GDM1 (cell line): ENCODE measurements at places on chromosomes 3 and 15.

DNA sequence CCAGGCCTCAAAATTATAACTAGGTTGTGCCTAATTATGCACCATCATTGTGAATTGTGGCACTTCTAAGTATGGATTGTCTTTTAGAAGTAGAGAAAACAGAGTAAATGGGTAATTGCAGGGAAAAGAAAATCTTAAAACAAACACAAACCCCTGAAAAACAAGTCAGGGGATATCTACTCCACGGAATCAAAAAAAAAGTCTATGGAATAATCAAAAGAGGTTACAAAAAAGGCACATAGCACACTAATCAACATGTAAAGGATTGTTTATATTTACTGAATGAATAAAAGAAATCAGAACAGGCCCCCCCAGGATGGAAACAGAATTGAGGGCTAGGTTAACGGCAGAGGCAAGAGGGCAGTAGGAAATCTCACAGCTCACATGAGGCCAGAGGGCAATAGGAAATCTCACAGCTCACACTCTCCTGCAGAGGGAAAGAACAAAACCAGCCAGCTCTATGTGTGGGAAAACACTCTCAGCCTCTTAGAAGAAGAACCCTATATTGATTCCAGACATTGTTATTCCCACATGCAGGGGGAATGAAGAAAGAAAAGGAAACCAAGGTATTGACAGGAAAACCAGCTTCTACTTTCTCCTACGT lies 72.7 kb upstream of the FNDC3B start:
- no peak for DNase-seq

DNA sequence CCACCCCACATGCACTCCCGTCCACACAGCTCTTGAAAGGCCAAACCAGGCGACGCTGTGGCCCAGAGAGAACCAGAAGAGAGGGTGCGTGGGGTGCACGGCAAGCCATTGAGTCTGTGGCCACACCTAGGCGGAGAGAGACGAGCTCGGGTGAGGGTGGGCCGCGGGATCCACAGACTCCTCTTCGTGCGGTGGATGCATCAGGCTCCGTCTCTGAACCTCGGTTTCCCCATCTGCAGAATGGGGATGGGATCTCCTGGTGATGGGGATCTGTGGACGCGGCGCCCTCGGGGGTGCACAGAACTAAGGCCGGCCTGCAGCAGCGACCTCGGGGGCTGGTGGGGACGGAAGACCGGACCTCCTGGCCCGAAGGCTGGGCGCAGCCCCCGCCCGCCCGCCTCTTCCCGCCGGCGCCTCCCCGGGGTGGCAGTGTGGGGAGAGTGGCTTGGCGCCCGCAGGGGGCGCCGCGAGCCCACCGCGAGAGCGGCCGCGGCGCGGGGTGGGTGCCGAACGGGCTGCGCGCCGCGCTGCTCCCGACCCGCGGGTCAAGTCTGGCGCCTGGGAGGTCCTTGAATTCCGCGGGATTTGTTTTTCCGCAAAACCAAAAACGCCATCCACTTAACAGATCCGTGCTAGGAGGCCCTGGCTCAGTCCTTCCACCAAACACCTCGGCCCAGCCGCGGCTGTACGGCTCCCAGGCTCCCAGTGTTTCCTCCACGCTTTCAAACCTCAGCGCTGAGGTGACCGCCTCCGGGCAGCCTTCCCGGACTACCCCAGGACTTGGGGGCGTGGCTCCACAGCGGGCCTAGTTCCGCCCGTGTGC lies 13.2 kb upstream of the ADPGK start:
- no peak for DNase-seq

DNA sequence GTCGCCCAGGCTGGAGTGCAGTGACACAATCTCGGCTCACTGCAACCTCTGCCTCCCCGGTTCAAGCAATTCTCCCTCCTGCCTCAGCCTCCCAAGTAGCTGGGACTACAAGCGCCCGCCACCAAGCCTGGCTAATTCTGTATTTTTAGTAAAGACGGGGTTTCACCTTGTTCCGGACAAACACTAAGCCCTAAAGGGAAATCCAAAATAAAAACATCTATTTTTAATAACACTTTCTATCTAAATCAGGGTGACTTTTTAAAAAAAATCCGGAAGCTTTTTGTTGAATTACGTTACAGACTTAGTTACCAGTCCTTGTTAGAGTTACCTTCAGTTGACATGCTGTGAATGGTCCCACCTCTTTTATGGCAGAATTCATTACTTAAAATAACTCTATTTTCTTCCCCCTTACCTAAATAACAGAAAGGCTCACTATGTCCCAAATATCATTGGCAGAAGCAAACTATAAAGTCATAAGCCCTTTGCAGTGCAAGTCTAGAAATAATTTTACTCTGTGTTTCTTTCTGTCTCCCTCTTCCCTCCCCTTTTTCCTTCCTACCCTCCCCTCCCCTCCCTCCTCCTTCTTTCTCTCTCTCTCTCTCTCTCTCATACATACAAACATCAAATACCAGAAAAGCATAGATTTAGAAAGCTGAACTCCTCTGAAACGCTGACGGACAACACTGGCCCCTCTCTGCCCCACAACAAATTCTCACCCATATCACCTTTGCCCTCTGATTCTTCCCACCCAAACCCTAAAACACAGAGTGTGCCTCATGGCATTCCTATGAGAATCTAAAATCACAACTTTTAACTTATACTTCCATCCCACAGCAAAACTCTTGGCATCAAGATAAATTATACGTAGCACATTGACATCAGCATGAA lies 18.3 kb downstream of the THBS1 start:
- DNase-seq: no peak

DNA sequence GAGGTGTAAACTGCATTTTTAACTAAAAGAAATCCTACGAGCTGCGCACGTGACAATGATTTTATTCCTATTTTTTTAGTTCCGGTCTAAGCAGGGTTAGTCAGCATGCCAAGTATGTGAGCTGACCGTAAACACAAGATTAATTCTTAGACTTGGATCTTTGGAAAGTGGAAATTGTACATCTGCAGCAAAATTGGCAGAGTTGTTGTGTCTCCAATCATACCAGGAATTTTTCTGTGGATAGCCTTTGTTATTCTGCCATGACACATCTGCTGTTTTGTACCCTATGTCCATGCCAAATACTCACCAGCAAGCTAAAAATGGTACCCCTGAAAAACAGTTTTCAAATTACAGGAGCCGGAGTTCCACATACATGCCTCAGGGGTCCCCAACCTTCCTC lies 562.5 kb downstream of the UNC13C start:
- no peak for DNase-seq

DNA sequence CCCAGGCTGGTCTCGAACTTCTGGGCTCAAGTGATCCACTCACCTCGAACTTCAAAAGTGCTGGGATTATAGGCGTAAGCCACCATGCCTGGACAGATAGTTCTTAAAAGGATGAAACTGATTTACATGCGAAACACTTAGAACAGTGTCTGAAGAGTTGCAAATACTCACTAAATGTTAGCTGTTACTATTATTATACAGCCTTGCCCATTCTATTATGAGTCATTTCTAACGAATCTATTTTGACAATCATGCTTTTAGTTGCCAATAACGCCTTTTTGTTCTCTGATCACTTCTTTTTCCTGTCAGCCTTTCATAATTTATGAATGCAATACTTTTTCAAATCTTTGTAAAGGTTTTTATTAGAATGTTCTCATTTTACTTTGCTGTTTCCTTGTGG lies 112.7 kb downstream of the SNRK start:
- no peak for DNase-seq

DNA sequence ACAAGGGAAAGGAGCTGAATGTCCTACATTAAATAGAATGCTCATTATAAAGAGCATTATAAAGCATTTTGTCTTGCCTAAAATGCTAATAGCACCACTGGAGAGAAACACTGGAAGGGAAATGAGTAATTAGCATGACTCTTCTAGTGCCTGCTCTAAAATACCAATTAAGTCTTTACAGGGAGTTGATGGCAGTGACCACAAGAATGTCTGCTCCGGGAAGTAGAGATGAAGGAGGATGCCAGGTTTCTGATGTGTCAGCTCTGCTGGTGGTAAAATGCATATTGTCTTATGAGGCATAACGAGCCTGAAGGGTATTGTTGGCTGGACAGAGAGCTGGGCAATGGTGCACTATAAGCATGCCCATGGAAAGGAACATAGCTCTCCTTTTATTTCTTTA lies 49.5 kb downstream of the MYLK start:
- no peak for DNase-seq

DNA sequence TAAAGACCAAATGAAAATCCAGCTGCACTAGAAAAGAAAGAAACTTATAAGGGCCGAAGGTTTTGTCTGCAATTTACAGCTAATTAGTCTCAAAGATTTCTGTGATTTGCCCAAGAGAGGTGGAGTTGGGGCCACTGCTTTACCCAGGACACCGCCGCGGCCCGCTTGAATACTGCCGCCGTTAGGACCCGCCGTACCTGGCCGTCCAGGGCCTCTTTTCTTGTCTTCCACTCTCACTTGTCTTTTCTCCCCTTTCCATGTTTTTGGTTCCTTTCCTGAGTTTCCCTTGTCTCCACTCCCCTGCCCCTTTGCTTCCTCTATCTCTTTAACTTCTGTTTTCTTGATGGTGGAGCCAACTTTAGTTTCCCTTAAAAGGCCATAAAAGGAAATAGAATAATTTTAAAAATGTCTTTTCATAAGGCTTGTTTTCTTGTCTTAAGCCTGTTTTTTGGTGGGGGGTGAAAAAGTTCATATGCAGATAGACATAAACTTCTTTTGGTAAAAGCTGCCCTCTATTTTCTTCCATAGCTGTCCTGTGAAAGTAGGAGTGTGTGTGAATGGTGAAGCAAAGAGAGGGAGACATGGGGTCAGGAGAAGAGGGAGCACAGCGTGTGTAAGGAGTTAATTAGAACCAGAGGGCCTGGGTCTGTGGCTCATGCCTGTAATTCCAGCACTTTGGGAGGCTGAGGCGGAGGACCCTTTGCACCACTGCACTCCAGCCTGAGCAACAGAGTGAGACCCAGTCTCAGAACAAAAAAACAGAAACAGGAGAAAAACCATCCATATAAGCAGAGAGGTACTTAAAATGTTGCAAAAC lies 16.0 kb upstream of the CCNL1 start:
- no peak for DNase-seq

DNA sequence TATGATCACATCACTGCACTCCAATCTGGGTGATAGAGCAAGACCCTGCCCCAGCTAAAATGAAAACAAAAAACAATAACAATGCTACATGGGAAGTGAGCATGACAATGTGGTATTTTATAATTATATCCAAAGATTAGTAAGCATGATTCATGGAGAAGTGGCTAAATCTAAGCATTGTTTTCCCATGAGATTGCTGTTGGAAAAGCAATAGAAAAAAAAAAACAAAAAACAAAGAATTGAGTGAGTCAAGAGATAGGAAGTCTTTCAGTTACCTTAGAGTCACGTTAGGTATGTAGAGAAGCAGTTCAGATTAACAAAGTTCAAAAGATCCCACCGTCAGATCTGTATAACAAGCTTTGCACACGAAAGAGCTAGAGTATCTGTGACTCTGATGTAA lies 210.3 kb upstream of the CNTN6 start:
- no peak for DNase-seq

DNA sequence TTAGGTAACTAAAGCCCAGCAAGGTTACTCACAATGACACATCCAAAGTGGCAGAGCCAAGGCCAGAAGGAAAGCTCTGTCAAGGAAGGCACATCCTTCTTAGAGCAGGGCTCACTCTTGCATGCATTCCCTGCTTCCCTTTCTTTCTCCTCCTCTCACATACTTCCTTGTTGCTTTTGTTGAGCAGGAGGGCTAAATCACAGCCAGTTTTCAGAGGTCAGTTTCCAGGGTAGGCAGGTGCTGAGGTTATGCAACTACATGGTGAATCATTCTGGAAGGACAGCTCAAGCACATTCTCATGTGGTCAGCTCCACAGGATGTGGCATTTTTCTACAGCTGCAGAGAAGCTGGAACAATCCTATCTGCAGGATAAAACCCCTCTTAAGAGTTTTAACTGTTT lies 275.6 kb downstream of the ZNF621 start:
- no peak for DNase-seq

- DNase-seq: no peak
Observed at GRCh38 chr15:98547275-98547674, 101.1 kb upstream of the IGF1R start.

GRCh38 chr3:172213904-172214303 lies 174.5 kb downstream of the FNDC3B start:
- no peak for DNase-seq

GRCh38 chr3:119776304-119776703 lies 5.6 kb upstream of the NR1I2 start:
- DNase-seq: no peak

- no peak for DNase-seq
Observed at GRCh38 chr3:116586285-116586944, 123.2 kb upstream of the TUSC7 start.

- DNase-seq: no peak
Observed at GRCh38 chr3:58792921-58793451, 126.4 kb upstream of the FAM3D start.

- no peak for DNase-seq
Observed at GRCh38 chr3:335240-335639, 138.7 kb downstream of the CHL1 start.

DNA sequence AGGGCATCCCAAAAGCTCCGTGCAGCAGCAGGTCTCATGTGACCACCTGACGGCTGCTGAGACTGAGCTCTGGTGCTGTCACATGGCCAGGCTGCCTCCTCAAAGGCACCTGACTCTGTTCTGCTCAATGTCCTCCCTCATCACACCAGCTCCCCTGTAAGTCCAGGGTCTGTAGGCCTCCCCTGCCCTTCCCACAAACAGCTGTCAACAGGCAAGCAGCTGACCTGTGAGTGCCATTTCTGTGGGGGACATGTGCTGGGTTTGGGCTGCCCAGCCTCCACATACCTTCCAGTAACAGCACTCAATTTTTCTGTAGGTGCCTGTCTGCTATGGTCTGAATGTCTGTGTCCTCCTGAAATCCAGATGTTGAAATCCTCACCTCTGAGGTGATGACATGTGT lies 11.2 kb downstream of the NUP210 start:
- DNase-seq: no peak

DNA sequence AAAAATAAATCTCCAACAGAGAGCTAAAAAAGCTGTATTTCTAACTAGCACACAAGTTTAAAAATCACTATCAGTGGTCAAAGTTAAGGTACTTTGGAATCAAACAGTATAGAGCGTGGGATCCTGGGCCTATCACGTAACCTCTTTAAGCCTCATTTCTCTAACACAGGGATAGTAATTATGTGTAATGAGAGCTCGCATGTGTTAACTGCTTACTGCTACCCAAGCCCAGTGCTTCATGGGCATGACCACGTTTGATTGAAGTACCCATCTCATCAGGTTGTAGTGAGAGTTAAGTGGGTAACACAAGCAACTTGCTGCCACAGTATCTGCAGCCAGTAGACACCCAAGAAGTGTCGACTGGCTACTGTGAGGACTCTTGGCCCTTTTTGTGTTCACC lies 28.2 kb upstream of the NOX5 start:
- DNase-seq: no peak

DNA sequence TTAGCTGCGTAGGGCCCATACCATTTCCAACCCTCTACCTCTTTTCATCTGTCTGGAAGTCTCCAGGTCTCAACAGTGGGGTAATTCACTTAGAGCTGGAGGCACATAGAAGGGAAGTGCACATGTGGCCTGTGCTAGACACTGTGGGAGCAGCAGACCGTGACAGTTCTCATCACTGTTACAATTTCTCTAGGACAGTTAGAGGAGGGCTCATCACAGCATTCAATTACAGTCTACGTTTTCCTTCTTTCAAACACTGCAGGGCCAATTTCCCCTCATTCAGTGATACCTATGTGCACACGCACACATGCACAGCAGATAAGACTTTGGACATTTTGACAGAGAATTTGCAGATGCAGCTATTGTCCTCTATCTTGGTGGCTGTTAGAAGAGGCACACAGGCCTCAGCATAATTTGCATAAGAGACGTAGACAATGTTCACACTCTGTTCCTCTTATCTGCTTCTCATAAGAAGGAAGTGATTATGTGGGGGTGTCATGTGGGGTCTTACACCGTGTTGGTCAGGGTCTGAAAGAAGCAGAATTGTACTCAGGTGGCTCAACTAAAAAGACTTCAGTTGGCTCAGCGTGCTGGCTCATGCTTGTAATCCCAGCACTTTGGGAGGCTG lies 12.6 kb upstream of the HRG start:
- DNase-seq: no peak
